ENCODE measurements at places on chromosomes 5 and 9.

- no peak for DNase-seq
Observed at GRCh38 chr9:87810679-87811178, 71.9 kb upstream of the SPATA31E1 start.

GRCh38 chr5:128341056-128341455 lies 197.0 kb downstream of the FBN2 start:
- no peak for DNase-seq

- DNase-seq = no peak
Observed at GRCh38 chr9:70415041-70415440, 584 bp upstream of the KLF9 start.

- DNase-seq = no peak
Observed at GRCh38 chr5:35302544-35302943, 72.3 kb upstream of the PRLR start.

GRCh38 chr9:130034570-130034969 lies 8.4 kb downstream of the FNBP1 start:
- DNase-seq = no peak

DNA sequence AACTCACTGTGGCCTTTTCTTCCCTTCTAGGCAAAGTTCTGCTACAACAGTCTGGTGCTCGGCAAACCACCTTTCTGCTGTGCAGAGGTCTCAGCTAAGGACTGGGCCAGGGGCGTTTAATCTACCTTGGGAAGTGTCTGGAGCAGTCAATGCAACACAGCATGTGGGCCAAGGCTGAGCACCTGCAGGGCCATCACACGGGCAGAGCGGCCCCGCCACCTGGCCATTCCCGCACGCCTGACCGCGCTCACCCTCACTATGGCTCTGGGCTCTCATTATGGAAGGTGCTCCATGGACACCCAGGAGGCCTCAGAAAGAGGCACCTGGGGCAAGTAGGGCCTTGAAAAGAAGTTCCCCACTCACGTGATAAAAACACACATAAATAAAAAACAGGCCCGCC lies 65.7 kb upstream of the TBC1D9B start:
- no peak for DNase-seq

DNA sequence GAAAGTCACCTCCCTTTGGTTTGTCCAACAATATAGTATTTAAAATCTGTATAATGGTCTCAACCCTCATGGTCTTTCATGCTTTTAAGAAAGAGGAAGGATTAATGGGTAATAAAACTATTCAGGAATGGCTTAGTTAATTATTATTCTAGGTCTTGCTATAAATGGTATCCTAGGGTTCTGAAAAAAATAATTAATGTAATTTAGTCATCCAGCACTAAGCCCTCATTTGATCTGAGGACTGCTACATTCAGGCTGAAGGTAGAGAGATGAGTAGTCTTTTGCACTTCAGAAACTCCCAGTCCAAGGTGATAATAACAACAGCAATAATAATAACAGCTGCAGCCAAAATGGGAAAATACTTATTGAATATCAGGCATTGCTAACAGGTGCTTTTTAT lies 2.6 kb downstream of the ANKRD55 start:
- no peak for DNase-seq

DNA sequence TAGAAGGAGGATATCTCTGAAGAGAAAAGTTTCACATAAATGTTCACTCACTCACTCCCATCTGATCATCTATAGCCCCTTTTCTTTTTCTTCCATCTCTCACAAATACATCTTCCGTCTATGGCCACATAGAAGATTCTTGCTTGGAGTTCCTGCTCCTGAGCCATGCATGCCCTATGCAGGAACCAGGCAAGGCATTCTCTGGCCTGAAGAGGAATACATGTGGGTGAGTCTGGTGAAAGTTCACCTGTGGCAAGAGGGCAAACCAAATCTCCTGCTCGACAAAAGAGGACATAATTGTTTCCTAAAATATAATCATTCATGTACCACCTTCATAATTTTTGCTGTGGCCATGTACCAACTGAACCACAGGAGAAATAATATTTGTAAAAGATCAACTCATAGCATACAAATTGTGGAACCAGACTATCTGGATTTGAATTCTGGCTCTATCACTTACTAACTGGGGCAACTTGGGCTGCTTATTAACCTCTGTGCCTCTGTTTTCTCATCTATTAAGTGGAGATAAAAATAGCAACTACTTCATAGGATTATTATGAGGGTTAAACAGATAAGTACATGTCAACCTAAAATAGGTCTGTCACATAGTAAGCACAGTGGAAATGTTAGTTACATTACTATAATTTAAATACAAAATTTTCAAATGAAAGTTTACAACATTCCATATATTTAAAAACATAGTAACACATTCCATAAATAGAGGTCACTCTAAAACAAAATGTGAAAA lies 121.2 kb upstream of the NFIB start:
- no peak for DNase-seq

DNA sequence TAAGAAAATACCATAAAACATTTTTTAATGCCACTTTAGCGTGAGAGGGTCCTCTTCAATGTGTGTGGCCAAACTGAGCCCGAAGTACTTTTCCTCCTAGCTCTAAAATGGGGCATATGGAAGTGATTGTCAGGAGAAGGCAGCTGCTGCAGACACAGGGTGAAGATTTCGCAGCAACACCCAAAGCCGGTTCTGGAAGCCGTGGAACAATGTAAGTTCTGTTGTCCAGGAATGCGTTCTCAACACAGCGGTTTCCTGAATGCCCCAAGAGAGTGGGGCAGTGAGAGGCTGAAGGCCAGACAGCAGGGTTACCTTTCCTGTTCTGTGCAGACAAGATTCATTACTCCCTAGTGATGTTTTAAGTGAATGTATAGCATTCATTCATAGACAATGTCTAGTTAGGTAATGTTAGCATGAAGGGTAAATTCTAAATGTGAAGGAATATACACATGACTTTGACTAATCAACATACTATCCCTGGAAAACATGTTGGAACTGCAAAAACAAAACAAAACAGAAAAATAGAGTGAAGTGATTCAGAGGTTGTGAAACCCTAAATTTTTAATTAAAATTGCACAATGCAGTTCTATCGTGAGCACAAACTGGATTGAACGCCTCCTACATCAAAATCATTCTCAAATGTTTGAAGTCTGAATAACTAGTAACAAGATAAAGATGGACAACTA lies 197.0 kb upstream of the SEMA6A start:
- DNase-seq = no peak

DNA sequence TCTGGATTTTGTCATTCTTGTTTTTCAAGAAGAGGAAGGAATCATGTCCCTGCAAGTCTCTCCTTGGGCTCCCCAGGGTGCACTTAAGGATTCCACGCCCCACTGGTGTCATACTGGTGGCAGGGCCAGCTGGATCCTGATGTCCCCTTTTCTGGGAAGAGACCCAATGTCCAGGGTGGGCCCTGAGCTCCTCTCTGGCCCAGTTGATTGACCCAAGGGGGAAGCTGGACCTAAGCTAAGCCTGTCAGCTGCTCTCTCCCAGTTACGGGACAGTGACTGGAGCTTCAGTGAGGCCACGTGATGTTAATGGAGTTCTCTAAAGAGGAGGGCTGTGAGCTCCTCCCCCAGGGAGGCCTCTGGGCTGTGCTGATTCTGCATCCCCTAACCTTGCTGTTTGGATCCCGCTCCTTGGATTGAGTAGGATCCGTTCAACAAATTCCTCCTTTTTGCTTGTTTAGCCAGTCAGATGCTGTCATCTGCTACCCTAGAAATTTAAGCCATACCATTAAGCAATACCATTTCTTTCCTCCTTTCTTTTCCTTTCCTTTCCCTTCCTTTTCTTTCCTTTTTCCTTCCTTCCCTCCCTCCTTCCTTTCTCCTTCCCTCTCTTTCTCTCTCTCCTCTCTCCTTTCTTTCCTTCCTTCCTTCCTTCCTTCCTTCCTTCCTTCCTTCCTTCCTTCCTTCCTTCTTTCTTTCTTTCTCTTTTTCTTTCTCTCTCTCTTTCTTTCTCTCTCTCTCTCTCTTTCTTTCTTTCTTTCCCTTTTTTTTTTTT lies 17.2 kb downstream of the NKX2-5 start:
- DNase-seq = no peak

GRCh38 chr5:168612996-168613395 lies 33.8 kb upstream of the PANK3 start:
- DNase-seq = no peak

DNA sequence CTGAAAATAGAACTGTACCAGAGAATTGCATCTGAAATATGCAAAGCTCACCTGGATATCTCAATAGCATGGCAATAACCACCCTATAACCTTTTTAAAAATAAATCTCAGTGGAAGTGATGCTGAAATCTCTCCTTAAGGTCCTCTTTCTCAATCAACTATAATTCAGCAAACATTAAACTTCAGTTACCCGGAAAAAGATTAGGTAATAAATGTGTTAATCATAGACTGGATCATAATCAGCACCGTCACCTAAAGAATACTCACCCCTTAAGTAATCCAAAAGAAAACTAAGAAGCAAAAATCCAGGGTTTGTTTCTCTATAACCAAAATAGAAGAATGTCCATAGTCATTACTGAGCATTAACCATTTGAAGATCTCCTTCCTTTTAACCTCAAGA lies 44.3 kb upstream of the DENND4C start:
- no peak for DNase-seq

DNA sequence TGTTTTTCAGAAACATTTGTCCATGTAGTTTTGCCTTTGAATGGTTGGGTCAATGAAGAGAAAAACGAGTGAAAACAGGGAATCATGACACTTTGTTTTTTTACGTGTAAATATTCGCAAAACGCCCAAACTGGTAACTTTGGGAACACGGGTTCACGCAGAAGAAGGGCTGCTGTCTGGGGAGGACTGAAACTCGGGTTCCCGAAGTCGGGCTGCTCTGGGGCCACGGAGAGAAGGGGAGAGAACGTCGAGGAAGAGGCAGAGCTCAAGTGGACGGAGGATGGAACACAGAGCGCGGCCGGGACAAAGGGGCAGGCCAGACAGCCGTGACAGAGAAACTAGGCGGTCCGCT lies 478 bp upstream of the SETD9 start:
- DNase-seq = no peak

- DNase-seq = peak; percentile 61
Observed at GRCh38 chr9:5587024-5587423, 41.9 kb upstream of the RIC1 start.

DNA sequence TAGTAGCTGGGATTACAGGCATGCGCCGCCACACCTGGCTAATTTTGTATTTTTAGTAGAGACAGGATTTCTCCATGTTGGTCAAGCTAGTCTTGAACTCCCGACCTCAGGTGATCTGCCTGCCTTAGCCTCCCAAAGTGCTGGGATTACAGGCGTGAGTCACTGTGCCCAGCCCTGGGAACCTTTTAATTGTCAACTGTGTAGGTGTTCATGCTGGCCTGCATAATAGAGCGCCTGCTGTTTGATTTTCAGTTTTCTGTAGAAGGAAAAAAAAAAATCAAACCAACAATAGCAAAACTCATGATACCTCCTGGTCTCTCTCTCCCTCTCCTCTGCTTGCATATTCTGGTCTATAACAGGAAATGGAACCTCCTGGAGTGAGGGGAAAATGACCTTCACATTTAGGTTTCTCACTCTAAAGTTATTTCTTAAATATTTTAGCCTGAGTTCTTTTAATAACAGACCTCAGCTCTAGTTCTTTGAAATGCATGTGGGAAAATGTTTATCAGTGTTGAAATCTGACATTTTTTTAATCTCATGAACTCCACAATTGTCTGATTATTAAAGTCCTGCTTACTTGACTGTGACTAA lies 51.7 kb downstream of the EXOSC2 start:
- DNase-seq = no peak

- no peak for DNase-seq
Observed at GRCh38 chr5:150506571-150507473, 1.1 kb upstream of the NDST1 start.

- DNase-seq = no peak
Observed at GRCh38 chr9:92711844-92712243, 41.9 kb upstream of the IPPK start.

GRCh38 chr5:119049824-119050449 lies 20.9 kb upstream of the DMXL1 start:
- no peak for DNase-seq

DNA sequence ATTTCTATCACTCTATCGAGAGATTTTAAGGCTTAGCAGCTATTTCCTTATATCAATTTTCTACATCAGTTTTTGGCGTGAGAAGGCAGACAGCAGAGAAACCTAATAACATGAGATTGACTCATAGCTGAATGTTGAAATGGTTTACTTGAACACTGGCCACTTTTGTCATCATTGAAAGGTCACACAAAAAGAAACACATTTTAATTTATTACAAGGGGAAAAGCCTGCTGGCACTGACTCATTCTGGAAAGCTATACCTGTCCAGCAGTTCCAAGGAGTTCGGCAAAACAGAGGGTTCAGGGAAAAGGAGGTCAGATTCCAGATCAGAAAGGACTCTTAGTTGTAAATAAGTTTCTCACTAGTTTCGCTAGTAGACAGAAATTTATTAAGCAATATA lies 566.4 kb downstream of the DNAH5 start:
- DNase-seq = no peak

DNA sequence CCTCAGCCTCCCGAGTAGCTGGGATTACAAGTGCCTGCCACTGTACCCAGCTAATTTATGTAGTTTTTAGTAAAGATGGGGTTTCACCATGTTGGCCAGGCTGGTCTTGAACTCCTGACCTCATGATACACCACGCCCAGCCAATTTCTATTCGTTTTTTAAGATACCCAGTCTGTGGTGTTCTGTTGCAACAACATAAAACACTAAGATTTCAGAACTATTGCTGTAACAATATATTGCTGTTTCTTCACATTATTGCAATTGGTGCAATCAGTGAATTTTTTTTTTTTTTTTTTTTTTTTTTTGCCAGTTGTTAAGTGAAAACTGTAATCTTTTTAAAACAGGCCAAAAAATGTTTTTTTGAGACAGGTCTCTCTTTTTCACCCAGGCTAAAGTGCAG lies 9.9 kb downstream of the SRP19 start:
- no peak for DNase-seq

GRCh38 chr5:168390491-168390890 lies 95.8 kb upstream of the RARS1 start:
- no peak for DNase-seq

- no peak for DNase-seq
Observed at GRCh38 chr9:84436386-84437109, 96.0 kb upstream of the SLC28A3 start.

DNA sequence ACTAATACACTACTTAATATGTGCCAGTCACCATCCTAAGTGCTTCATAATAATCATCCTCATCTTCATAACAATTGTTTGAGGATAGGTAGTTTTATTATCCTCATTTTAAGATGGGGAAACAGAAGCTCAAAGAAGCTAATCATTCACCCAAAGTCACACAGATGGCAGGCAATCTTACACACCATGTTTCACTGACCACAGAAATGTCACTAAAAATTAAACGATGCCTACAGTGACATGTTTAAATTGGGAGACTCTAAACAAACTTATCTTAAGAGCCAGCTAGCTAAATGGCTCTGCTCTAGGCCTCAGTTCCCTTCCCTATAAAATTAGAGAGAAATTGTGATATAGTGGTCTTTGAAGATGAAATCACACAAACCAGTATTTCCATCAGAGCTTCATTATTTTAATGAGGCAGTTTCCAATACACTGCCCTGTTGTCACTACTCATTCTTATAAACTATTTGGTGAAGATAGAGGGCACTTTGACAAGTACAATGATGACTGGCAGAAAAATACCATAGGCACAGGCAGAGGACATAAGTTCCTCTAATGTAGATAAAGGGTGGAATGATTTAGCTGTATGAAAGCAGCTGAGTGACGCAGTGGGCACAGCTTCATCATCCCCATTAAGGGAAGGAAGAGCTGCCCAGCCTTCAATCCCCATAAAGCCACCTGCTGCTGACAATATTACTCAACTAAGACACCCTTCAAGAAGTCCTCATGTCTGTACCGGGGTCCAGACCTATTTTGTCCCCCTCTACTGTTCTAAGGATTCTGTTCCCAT lies 224.1 kb downstream of the ACTL7B start:
- no peak for DNase-seq
